Activated T-helper 9 cell treated with anti-CD3 and anti-CD28 coated beads, Interleukin-2, amount 50 U/mL, for 16 hours (primary cell): ENCODE measurements at places on chromosomes 3 and 15.

GRCh38 chr3:5499404-5499803 is 311.9 kb downstream of the EDEM1 start:
- DNase-seq, result no peak

GRCh38 chr3:13420045-13420830 is at the start of gene NUP210:
Gene NUP210 (minus strand): TSS chr3:13420322. CDS start chr3:13420226, 96 bp downstream.
- DNase-seq, result peak; percentile 48

DNA sequence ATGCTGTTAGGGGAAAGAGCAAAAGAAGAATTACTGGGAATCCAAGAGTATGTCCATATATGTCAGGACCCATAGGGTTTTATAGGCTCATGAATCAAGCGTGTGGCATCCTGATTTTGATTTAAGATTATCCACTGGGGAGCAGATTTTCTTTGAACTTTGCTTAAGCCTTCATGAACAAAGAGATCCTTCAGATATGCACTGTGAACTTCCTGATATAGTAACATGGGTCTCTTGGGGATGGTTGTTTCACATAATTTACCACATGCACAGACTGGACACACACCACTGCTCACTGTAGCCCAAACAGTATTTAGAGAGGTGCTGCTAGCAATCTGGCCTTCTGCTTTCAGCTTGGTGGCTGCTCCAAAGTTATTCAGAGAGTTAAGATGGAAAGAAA is 200.9 kb upstream of the ZPLD1 start:
- no peak for DNase-seq

DNA sequence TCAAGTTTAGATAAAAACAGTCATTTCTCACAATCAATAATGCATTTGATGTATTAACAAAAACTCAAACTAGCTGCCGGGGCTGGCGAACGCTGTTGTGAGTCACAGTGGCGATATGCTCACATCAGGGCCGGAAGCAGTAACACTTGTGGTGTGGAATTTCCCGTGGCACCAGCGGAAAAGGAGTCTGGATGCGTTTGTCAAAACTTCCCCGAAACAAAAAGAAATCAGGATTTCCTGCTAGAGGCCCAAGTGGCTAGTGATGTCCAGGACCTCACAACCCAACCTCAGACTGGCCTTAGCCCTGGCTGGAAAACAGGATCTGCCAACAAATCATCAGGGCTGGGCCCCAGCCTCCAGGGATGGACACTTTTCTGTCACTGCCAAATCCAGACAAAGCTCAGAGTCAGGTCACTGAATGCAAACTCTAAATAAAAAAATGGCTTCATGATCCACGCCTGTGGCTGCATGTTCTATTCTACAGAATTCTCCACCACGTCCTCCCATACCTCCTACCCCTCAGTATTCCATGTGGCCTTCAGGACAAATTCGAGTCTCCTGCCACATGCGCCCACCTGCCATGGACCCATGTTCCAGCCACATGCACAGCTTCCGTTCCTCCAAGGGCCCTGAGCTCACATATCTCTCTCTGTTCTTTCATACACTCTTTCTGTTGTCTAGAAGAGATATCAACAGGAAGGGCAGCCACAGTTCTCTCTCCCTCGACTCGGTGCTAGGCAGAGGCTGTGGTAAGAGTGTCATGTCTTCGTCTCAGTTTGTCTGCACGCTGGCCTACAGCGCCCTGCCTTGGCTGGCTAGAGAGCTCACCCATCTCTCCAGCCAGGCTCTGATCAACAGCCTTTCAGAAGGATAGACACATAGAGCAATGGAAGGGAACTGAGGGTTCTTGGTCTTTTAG is 35.4 kb downstream of the EHD4 start:
- peak; percentile 75 for DNase-seq

GRCh38 chr3:129519896-129520715 is 8.3 kb upstream of the RHO start:
- no peak for DNase-seq

DNA sequence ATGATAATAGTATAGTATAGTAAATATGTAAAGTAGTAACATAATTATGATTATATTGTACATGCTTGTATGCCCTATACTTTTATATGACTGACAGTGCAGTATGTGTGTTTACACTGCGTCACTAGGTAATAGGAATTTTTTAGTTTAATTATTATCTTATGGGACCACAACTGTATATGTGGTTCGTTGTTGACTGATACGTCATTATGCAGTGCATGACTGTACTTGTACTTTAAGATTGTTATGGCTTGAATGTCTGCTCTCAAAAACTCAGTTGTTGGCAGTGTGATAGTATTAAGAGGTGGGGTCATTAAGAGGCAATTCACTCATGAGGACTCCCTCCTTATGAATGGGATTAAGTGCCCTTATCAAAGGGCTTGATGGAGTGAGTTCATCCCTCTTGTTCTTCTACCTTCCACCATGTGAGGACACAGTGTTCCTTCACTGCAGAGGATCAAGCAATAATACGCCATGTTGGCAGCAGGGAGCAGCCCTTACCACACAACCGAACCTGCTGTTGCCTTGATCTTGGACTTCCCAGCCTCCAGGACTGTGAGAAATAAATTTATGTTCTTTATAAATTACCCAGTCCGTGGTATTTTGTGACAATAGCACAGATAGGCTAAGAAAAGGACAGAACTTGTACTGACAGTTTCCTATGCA is 152.2 kb downstream of the NEK11 start:
- DNase-seq, result no peak

- peak; percentile 20 for DNase-seq
Observed at GRCh38 chr3:155744626-155745324, at the start of gene PLCH1. Gene PLCH1 (minus strand): TSS chr3:155745071. CDS start chr3:155704224, 40,847 bp downstream.

DNA sequence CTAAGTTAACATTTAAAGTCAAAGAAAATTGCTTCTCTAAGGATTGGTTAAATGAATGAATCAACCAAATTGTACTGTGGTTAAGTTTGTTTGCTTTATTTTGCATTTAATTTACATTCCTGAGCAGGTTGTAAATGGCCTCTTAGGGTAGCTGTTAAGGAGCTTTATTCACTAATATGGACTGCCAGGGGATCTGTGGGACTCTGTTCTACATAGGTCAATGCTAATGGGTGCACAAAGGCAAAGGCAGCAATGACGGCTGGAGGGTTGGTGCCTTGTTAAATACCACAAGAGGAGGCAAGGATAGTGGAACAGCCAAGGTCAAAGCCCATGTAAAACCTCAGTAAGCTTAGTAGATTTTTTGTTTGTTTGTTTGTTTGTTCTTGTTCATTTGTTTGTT is 89.3 kb upstream of the P2RY1 start:
- no peak for DNase-seq

- peak; percentile 21 for DNase-seq
Observed at GRCh38 chr3:48739955-48740823, 23.2 kb upstream of the IP6K2 start.

DNA sequence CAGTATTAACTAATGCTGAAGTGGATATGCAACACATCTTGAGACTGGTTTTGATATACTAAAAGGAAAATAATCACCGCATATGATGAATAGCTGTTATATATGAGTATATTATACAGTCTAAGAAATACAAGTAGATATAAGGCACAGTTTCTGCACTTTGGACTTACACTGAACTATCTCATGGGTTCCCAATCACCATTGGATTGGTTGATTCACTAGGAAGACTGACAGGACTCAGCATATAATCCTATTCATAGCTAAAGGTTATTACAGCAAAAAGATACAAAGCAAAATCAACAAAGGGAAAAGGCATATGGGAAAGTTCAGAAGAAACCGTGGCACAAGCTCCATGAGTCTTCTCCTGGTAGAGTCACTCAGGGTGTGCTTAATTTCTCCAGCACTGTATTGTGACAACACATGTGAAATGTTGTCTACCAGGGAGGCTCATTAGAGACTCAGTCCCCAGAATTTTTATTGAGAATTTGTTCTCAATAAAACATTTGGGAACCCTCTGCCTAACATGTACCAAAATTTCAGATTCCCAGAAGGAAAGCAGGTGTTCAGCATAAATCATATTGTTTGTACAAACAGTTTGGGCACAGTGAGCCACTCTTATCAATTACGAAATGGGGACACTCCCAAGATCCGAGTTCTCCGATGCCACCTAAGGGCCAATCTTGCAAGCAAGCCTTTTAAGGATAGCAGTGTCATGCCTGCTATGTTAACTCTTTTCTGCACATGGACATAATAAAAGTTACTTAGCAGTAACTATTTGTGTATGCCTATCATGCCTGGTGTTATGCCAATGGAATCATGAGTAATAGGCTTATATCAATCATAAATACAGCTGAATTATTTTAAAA is 26.8 kb downstream of the CMC1 start:
- no peak for DNase-seq

DNA sequence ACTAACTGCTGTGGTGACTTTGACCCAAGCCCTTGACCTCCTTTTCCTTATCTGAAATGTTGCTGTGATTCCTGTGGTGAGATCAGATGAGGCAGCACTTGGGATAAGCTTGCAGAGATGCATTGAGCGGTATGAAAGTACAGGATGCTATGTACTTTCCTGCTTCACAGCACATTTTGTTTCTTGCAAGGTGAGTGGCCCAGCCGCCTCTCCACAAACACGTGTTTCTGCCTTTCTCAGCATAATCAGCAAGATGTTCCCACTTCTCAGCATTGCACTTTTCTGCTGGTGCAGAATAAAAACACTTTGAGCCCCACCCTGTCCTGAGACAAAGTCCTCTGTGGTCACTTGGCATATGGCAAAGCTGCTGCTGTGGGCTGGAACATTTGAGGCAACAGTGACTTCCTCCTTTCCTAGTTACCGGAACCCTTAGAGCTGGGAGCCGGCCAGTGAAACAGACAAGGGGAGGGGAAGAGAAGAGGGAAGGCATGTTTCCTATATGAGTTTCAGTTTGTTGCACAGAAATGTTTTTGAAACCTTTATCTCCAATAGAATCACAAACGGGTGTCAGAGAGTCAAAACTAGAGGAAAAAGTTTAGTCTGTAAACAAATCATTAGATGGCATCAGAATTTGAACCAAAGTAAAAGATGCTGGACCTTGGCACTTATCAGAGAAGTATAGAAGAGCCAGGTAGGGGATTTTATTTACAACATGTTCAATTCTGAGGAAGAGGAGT is 5.0 kb downstream of the NUDT16 start:
- no peak for DNase-seq

GRCh38 chr3:94098452-94098851 is 35.6 kb downstream of the NSUN3 start:
- no peak for DNase-seq

- DNase-seq, result no peak
Observed at GRCh38 chr3:42468111-42468510, 34.3 kb upstream of the VIPR1 start.

DNA sequence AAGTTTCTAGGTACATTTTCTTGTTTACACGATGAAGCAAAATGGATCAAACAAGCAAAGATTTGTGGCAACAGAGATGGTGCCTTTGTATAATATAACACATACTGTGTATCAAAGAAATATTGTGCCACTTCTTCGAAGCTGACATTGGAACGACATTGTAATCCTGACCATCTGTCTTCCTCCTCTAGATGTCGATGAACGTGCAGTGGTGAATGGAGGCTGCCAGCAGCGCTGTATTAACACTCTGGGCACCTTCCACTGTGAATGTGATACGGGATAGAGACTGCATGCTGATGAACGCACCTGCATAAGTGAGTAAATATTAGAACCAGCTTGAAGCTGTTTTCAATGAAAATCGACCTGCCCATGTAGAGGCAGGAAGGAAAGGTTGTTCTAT is 613.3 kb upstream of the GOLIM4 start:
- DNase-seq, result no peak

GRCh38 chr15:90873998-90874605 is 5.7 kb downstream of the FURIN start:
- no peak for DNase-seq

DNA sequence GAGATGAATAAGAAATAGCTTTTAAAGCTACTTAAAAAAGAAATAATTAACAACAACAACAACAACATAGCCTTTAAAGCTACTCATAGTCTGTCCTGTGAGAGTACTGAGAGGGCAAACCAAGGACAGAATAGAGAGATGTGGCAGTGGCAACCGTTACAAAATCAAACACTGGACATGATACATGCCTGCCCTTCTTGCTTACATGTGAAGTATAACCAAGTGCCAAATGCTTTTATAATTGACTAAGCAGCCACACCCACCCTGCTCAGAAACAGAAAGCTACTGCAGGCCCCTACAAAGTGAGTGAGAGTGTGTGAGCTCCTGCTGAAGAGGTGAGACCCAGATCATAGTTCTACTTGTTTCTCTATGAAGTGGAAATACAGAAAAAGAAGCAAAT is 38.4 kb downstream of the NDUFB4 start:
- DNase-seq, result no peak

GRCh38 chr3:24201301-24201700 is 256.2 kb downstream of the NR1D2 start:
- no peak for DNase-seq

DNA sequence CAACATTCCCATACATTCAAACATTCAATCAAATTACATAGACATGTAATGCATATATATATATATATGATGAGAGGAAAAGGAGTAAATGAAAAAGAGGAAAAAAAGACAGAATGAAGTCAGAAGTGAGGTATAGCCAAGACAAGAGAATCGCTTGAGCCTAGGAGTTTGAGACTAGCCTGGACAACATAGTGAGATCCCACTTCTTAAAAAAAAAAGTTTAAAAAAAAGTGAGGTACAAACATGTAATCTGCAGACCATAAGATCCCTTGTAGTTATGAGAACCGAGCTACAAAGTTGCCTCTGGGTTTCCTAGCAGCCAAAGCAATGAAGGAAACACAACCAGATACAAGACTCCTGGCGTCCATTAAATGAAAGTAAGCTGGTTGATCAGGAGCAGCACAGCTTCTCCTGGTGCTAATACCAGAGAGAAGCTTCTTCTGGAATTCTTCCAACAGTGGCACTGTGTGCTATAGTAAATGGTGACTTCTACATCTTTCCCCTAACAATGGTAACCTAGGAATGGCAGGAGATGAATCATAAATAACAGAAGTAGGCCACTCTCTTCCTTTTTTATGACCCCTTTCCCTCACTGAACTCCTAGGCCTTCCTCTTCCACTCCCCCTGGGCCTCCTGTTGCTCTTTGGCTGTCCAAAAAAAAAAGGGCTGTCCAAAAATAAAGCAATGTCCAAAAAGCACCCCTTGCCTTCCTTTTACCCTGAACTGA is 3.5 kb downstream of the KCNMB3 start:
- DNase-seq, result no peak

- DNase-seq, result no peak
Observed at GRCh38 chr15:94336817-94337467, 105.6 kb downstream of the MCTP2 start.

- DNase-seq, result no peak
Observed at GRCh38 chr3:73192036-73192738, 130.7 kb downstream of the EBLN2 start.

DNA sequence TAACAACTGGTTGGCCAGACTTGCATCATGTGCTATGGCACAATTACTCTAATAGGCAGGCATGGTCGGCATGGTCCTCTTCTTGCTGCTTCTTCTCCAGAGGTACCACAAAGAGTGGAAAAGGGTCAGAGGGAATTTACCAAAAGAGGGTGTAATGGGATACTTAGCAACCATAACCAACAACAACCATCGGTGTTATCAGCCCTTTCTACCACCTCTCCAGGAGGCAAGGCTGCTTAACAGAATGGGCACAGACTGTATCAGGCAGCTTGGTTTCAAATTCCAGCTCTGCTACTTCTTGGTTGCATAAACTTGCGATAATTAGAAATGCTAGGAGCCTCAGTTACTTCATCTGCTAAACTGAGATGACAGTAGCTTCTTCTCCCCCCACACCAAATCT is 284.6 kb upstream of the CRBN start:
- DNase-seq, result no peak
